KG1 (cell line): ENCODE measurements at places on chromosomes 13 and 19.

- DNase-seq = no peak
Measured at GRCh38 chr19:2852598-2852997, 11.3 kb downstream of the ZNF555 start.

GRCh38 chr13:76991432-76991795 lies 467 bp upstream of the CLN5 start:
- DNase-seq = no peak

GRCh38 chr13:113474179-113474578 lies 16.3 kb downstream of the DCUN1D2 start:
- DNase-seq = no peak

DNA sequence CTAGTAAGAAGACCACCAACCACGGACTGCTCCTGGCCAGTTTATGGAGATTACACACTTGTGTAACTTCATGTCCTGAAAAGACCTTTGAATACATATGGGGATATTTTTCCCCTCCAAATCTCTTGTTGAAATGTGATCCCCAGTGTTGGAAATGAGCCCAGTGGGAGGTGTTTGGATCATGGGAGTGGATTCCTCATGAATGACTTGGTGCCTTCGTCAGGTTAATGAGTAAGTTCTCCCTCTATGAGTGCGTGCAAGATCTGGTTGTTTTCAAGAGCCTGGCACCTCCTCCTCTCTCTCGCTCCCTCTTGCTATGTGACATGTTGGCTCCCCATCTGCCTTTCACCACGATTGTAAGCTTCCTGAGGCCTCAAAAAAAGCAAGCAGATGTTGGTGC lies 769.0 kb upstream of the SLITRK1 start:
- no peak for DNase-seq

- DNase-seq = no peak
Measured at GRCh38 chr13:28012896-28013295, 24.4 kb upstream of the URAD start.

- no peak for DNase-seq
Measured at GRCh38 chr13:78977311-78977710, 318.4 kb upstream of the OBI1 start.

- DNase-seq = no peak
Measured at GRCh38 chr19:14606627-14607026, 23.7 kb downstream of the CLEC17A start.

DNA sequence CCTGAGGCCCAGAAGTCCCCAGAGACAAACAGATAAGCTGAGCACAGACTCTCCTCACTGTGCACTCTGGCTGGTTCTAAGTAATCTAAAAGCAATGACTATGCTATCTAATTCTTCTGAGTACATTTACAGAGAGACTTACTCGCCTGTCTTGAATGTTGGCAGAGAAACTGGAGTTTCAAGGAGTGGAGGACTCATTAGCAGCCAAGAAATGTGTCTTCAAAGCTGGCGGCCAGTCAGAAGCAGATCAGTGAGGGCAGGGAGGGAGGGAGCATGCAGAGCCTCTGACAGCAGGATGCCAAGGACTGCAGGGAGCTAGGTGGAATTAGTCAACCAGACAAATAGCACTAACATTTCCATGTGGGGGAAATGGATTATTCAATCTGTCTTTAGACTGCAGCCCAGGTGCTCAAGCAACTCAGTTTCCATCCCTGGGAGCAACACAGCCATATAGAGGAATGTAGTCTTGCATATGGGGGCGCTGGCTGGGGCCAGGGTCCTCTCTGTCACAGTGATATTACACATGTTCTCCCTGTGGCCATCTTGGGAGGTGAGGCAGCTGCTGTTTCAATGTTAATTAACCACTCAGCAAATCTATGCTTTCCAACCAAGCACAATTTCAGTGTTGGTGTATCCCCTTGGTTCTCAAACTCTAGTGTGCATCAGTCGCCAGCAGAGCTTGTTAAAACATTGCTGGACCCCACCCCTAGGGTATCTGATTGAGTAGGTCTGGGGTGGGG lies 97.9 kb downstream of the CCNA1 start:
- DNase-seq = no peak

DNA sequence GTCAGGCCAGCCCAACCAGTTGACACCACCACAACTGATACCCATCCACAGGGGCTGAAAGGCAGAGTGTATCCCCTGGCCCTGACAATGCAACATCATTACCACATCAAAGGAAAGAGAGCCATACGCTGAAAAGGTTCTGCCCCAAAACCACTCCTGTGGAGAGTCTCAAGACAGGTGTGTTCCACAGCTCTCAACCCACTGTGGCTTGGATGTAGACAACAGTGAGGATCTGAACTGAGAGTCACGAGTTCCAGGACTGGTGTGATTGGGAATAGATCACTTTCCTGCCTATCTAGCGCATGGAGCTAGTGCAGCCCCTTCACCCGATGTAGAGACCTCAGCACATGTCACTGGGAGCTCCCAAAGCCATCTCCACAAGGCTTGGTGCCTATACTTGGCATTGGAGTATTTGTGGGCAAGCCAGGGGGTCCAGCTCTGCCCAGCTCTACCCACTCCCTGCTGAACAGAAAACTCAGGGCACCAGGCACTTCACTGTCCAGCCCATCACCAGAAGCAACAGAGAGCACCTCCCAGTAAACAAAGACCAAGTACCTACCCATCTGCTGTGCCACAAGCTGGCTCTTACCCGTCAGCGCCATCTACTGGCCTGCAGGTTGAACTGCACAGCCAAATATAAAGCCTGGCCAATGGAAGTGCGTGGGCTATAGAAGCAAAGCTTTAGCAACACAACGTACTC lies 579.5 kb downstream of the UQCRFS1 start:
- peak; percentile 17 for DNase-seq
